ENCODE measurements at places on chromosomes 12 and 14.

DNA sequence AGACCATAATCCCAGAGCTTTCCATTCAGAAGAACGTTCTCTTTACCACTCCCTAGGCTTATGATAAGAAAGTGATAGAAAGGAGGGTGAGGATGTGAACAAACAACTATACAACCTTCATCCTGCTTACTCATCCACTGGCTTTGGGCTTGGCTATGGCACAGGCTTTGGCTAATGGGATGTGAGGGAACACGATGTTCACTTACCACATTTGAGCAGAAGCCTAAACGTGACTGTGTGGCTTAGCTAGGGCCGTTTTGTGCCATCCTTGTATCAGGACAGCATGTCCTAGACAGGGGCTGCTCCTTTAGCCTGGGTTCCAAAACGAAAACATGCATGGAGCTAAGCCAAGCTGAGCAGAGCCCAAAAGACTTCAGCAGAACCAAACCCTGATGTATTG lies 118.6 kb upstream of the CCDC175 start:
- no peak for DNase-seq

GRCh38 chr12:4047421-4047820 lies 174.2 kb upstream of the PARP11 start:
- DNase-seq, result no peak

DNA sequence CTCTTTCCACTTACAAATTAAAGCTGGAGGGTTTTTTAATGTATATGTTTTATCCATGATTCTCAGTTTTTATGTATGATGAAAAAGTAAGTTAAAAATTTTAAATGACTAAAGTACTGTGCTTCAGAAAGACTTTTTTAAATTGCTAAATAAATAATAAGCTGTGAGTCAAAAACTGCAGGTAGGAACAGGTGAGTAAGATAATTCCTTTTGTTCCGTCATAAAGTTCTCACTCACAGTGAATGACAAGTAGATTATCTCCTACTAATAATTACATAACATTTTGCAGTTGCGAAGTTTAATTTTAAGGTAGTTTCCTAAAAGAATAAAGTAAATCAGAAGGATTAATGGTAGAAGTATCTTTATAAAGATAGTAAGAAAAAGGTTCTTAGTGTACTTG lies 78.0 kb downstream of the PRKCH start:
- no peak for DNase-seq

DNA sequence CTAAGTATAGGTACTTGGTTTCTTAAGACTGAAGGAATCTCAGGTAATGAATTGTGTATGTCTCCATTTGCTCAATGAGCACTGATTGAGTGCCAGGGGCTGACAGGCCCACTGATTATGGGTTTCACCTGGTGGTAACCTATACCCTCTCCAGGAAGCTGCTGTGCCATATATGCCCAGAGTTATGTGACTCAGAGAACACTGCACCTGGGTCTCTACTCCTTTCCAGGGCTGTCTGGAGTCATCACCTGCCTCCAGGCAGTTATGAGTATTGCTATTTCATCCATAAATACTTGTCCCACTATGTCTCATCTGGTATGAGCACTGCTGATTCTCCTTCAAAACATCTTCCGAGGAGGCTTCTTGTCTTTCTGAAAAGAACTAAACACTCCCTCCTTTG lies 692.9 kb downstream of the BCL11B start:
- no peak for DNase-seq

- DNase-seq, result no peak
Observed at GRCh38 chr14:96066976-96067375, 27.8 kb downstream of the C14orf132 start.

- no peak for DNase-seq
Observed at GRCh38 chr14:64612971-64613666, 63.4 kb downstream of the PPP1R36 start.

DNA sequence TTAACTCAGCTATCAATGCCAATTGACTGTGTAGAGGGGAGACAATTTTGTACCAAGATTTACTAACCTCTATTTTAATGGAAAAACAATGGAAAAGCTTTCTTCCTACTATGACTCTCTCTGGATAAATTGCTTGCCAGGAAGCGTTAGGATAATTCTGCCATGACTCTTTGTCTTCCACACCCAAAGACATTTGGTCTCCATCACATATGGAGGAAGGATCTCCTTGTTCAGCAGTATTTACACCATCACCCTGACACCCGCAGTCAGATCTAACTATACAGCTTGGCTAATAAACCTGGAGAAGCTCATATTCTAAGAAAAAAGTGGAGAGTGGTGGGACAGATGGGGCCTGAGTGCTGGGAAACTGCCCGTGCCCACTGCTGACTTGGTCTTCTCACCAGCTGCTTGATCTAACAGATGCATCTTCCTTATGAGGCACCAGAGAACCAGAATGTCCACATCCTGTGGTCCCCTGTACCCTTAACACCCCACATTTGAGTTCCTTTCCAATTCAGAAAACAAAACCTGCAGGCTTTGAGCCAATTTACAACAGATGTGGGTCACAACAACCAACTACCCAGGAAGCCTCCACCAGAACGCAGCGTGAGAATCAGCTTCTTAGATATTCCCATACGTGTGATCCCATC lies 154.0 kb downstream of the DAD1 start:
- DNase-seq, result no peak

GRCh38 chr14:89373185-89373584 lies 43.8 kb downstream of the FOXN3 start:
- no peak for DNase-seq

GRCh38 chr14:104547310-104547997 lies 32.1 kb upstream of the C14orf180 start:
- DNase-seq, result no peak
